ENCODE measurements at places on chromosomes 2 and 18.

DNA sequence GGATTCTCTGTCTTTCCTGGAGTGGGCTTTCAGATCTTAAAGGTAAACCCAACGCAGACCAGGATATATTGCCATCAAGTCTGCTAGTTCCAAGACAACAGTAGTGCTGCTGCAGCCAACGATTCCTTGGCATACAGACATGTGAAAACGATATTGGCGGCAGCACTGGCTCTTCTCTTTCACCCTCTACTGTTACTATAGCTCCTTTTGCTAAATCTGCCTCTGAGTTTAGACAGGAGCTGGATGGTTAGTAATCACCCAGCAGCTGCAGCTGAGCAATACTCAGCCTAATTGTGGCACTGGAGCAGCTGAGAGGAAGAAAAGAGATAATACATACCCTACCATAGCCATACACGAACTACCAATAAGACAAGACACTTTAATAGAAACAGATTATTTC, 4.0 kb downstream of the YES1 start:
- no peak for DNase-seq

DNA sequence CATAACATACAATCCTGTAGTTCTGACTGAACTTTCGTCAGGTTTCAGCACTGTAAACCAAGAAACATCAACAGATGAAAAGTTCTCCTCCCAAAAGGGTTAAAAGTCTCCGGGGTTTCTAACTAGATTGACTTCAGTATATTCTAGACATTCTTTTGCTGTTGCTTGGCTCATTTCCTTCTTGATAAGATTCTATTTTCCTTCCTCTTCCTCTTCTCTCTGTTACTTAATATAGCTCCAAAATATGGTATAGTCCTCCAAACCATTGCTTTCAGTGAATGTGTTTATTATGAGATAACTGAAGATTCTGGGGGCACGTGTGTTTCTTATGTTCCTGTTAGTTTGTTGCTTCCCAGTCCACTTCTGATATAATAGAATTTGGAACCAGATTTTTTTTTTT, 46.4 kb upstream of the MAP4K3 start:
- no peak for DNase-seq

DNA sequence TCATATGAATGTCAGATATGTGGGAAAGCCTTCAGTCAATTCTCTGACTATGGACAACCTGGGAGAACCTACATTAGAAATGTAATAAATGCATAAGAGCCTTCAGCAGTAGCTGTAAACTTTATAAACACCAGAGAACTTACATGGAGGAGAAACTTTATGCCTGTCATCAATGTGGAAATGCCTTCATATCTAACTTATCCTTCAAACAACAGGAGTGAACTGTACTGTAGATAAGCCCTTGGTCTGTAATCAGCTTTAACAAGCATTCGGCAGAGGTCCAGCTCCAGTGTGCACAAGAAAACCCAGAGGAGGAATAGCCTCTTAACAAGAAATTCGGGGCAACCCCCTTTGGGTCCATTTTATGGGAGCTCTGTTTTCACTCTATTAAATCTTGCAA, 14.8 kb upstream of the UXS1 start:
- no peak for DNase-seq

- DNase-seq, result no peak
Measured at GRCh38 chr2:230861552-230862255, 3.0 kb upstream of the ITM2C start.

DNA sequence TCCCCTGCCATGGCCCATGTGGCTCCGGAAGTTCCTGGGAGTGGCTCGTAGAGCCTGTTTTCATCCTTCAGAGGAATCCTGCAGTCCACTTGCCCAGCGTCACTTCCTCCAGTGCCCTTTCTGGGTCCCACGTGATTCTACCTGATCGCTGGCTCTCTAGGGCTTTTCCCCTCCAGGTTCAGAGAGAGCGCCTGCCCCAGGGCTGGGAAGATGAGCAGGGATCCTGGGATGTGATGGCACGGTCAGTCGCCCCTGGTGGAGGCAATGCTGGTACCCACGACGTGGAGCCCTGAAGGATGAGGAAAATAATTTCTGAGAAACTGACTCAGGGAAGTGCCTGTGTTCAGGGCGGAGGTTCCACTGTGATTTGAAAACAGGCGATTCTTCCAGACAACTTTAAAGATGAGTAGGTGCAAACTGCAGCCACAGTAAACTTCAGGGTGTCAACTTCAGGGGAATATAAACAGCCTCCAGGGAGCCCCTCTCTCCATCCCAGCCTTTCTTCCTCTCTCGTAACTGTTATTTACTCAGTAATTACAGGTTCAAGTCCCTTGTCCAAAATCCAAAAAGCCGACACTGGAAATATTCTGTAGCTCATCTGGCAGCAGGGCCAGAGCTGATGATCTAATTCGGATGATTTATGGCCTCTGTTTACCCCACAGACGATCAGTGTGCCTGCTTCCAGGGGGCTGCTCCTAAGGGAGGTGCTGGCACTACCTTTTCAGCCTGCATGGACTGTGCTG, 105.9 kb downstream of the AGAP1 start:
- DNase-seq, result no peak

Measured in RWPE2 (cell line).